GM23248 (cell line): ENCODE measurements at places on chromosomes 5 and 9. TPM values are rescaled to one million over a fixed set of nuclear protein-coding genes. Genes with fewer than 3 reads are reported as not detected.

DNA sequence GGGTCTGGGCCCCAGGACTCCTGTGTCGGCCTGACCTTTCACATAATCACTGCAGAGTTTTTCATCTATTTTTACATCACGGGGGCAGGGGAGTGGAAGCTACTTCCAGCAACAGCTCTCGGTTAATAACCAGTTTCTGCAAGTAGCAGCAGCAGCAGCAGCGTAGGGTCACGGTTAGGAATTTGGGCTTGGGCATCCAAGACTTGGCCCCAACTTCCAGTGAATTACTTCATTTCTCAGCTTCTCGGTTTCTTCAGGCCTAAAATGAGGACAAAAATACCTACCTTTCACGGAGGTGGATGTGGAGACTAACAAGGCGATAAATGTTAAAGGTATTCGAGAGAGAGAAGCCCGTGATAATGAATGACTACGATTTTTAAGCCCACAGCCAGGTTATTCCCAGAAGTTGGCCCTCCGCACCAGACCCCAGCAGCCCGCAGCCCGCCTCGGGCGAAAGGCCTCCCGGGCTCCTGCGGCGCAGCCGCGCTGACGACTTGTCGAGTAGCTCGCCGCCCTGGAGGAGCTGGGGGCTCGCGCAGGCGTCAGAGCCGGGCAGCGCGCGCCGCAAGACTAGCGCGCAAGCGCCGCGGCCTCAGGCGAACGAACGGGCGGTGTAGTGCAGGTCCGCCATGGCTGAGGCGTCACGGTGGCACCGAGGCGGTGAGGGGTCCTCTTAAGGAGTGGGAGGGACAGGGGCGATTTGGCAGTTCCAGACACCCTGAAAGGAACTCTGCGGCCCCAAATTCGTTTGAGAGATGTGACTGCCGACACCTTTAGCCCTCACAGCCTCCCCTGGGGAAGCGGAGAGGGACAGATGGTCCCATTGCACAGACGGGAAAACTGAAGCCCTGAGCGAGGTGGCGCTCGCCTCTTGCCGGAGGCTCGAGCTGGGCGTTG lies at the start of gene PKD2L2:
Gene PKD2L2 (plus strand): TSS at position 595 of the 897 bp plus-strand sequence. CDS start 35 bp downstream, at position 630.
- no peaks in the 10 kb centered on the region for H3K27me3 ChIP-seq
- no peaks in the 10 kb centered on the region for H3K4me1 ChIP-seq
- peak; percentile 94 for DNase-seq
- peak within 1 kb of the TSS; percentile 80 for H3K27ac ChIP-seq
- H3K4me3 ChIP-seq, result peak within 1 kb of the TSS; percentile 70

DNA sequence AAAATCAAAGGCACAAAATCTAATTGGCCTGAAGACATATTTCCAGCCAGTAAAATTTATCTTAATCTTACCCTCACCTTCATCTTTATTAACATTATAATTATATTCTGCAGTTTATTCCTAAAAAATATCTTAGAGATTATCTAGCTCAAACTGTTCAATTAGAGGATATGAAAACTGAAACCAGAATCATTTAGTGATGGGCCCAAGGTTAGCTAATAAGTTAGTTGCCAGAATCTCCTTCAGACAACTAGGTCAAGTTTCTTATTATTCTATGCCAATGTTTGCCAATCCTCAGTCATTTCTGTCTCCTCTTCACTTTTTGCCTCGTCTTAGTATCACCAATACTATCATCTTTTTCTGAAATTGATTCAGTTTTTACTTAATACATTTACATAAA lies 56.0 kb upstream of the RASA1 start:
- H3K27me3 ChIP-seq, result no peaks in the 10 kb centered on the region
- DNase-seq, result no peak
- no peak overlapping the region for H3K27ac ChIP-seq
- H3K4me3 ChIP-seq, result no peak overlapping the region

- peak overlapping the region; percentile 74 for H3K4me3 ChIP-seq
- H3K27ac ChIP-seq, result no peak overlapping the region
- H3K36me3 ChIP-seq, result no peaks in the 10 kb centered on the region
- peaks cover 3% of the 10 kb centered on the region; the same call in 1 of the 2 replicates for H3K4me1 ChIP-seq
- H3K27me3 ChIP-seq, result peaks cover 51% of the 10 kb centered on the region
Observed at GRCh38 chr9:132410642-132411041, 631 bp downstream of the CFAP77 start.

SLC4A9 gene
- total RNA-seq, result not detected in 2 replicates

DNA sequence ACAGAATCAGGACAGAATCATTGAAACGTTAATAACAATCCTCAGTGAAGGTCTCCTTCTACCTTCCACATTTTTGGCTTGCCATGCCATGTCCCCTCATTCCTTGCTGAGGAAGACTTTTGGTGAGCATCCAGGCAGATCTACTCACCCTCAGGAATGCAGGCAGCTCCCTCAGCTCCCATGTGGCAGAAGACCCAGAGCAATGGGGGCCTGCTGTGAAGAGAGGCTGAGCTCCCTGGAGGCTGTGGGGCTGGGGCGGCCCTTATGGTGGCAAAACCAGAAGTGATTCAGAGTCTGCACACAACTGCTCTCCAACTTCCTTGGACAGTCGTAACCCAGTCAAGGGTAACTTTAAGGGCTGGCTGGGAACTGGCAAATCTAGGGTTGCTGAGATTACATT lies 247.2 kb upstream of the EFNA5 start:
- DNase-seq, result peak; percentile 42
- no peaks in the 10 kb centered on the region for H3K27me3 ChIP-seq
- H3K4me1 ChIP-seq, result peaks cover 14% of the 10 kb centered on the region
- H3K36me3 ChIP-seq, result no peaks in the 10 kb centered on the region
- peak overlapping the region; percentile 3; the same call in 1 of the 2 replicates for H3K27ac ChIP-seq
- H3K4me3 ChIP-seq, result no peak overlapping the region

COL15A1 gene
- total RNA-seq, result 16.8 and 17.8 TPM in 2 replicates

- H3K27ac ChIP-seq, result peak overlapping the region; percentile 89
- peak overlapping the region; percentile 91 for H3K4me3 ChIP-seq
- 0 out of 2 replicates have a peak, but pooled peaks cover 14% of the 10 kb centered on the region for H3K4me1 ChIP-seq
Observed at GRCh38 chr9:127451858-127452656, 747 bp downstream of the LRSAM1 start.

DNA sequence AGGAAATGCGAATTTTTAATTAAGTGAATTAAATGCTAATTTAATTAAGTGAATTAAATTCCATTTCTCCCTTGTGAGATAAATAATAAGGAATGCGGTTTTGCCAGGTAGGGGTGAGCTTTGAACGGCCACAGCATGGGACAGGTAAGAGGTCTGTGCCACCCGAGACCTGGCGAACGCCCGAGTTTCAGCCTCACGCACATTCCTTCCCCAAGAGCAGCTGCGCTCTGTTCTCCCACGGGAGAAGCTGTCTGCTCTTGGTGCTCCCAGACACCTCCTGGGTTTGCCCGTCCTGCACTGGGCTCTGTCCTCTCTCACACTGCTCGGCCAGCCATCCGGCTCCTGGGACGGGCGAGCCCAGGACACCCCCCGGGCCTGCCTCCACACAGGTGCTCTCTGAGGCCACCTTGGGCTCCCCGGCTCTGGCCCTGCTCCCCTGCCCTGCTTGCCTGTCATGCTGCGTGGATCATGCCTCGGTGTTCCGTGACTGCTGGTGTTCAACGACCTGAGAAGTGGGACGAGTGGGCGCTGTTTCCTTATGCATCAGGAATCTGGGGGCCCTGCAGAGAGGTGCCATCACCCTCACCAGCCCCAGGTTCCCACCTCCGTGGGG lies 13.7 kb upstream of the CAMSAP1 start:
- no peaks in the 10 kb centered on the region for H3K27me3 ChIP-seq
- H3K4me3 ChIP-seq, result no peak overlapping the region
- H3K36me3 ChIP-seq, result peaks cover 3% of the 10 kb centered on the region

GLRA1 gene
- total RNA-seq, result not detected in 2 replicates

RORB gene
- total RNA-seq, result not detected in 2 replicates
